ENCODE measurements at places on chromosomes 1 and 21.

DNA sequence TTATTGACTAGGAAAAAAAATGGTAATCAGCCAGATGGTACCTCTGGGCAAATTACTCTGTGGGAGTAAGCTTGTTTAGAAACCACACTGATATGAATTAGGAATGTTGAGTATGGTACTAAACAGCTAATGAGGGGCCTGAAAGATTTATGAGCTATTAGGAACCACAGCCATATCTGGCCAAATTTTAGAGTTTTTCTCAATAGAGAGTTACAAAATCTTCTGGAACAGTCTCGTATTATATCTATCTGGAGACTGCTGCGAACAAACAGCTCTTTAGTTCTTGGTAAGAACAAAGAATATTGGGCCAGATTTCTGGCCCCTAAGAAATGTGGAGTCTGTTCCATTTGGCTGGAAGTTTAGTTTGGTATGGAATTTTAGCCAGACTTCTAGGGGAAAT, 4.9 kb upstream of the PODN start:
- peaks cover 35% of the 10 kb centered on the region for H3K27me3 ChIP-seq
- DNase-seq, result no peak

DNA sequence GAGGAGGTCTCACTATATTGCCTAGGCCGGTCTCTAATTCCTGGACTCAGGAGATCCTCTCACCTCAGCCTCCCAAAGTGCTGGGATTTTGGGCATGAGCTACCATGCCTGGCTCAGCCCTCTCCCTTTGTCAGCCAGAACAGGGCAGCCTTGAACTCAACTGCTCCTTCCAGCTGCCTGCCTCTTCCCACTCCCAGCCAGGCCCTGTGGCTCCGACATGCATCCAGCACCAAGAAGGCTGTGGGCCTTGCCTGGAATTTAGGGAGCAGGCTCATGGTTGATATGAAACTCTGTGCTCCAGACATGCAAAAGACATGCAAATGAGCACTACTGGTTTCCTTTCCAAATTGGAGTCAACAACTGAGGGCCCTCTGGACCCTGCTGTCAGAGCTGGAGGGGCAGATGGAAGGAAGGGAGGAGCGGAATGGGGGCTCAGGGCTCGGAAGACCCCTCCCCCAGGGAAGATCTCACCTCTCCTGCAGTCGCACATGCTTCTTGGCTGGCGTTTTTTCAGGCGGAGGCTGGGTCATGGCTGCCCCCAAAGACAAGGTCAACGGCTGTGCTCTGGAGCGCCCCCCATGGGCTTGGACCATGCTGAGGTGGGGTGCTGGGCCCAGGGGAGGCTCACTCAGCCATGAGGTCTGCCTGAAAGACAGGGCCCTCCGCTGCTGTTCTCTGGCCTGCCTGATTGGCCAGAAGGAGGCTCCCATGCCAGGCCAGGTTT, 1.4 kb downstream of the PTPN7 start:
- peak overlapping the region; percentile 98 for H3K4me3 ChIP-seq
- H3K4me1 ChIP-seq, result peaks cover 82% of the 10 kb centered on the region
- peak; percentile 58 for DNase-seq
- H3K27me3 ChIP-seq, result no peaks in the 10 kb centered on the region
- H3K36me3 ChIP-seq, result peaks cover 61% of the 10 kb centered on the region

DNA sequence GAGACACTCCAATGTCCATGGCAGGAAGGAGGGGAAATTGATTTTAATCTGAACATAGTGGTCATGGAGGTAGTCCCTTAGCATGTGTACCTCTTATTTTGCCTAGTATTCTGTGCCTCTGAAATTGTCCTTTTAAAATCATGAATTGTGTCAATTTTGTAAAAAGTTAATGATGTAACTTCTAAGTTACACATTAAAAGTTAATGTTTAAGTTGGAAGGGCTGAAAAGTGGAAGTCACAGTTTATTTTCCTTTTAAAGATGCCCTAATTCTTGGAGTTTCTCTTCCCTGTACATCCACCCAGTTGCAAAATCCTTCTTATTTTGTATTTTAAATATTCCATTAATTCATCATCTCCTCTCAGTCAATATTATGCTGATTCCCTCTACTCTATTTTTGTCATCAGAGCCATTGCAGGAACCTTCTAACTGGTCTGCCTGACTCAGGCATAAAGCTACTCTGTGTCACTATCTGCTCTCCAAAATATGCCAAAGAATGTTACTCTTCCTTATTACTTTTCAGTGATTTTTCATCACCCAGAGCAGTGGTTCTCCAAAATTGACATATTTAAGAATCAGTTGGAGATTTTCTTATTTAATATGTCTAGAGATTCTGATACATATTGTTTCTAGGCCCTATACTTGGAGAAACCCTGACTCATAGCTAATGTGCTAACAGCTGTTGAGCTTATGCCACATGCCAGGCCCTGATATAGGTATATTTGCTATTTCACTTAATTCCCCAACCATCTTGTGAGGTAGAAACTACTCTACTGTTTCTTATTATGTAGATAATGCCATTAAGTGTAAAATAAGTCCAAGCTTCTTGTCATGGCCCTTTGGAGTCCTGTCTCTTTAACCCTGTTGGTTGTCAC, 5.1 kb downstream of the HOOK1 start:
- H3K27ac ChIP-seq, result no peak overlapping the region
- DNase-seq, result no peak
- H3K4me3 ChIP-seq, result no peak overlapping the region
- H3K36me3 ChIP-seq, result no peaks in the 10 kb centered on the region

DNA sequence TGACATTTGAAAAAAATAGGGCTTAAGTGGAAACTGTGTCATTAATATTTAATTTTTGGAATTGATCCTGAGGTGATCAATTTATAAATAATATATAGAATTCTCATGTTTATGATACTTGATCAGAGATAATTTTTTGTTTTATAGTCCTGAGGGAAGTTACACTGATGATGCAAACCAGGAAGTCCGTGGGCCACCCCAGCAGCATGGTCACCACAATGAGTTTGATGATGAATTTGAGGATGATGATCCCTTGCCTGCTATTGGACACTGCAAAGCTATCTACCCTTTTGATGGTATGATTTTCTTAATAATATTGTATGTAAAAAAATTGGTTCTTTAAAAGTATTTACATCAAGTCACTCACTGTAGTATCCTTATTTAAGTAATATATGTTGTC, 101.2 kb downstream of the FNBP1L start:
- no peak for DNase-seq
- no peaks in the 10 kb centered on the region for H3K4me1 ChIP-seq
- no peaks in the 10 kb centered on the region for H3K36me3 ChIP-seq

GRCh38 chr1:76562292-76562691, 305.0 kb upstream of the ST6GALNAC5 start:
- DNase-seq, result no peak
- no peak overlapping the region for H3K27ac ChIP-seq
- no peaks in the 10 kb centered on the region for H3K4me1 ChIP-seq
- no peaks in the 10 kb centered on the region for H3K27me3 ChIP-seq
- no peaks in the 10 kb centered on the region for H3K36me3 ChIP-seq
- no peak overlapping the region for H3K4me3 ChIP-seq

GRCh38 chr21:44923480-44924084, 2.9 kb upstream of the ITGB2 start:
- peak overlapping the region; percentile 100 for H3K4me3 ChIP-seq
- DNase-seq, result no peak
- no peaks in the 10 kb centered on the region for H3K27me3 ChIP-seq
- peaks cover 44% of the 10 kb centered on the region for H3K36me3 ChIP-seq

GRCh38 chr1:228497817-228498216, 10.6 kb downstream of the RNF187 start:
- no peak overlapping the region for H3K27ac ChIP-seq
- H3K27me3 ChIP-seq, result no peaks in the 10 kb centered on the region
- DNase-seq, result no peak
- H3K4me1 ChIP-seq, result peaks cover 41% of the 10 kb centered on the region
- H3K4me3 ChIP-seq, result no peak overlapping the region

DNA sequence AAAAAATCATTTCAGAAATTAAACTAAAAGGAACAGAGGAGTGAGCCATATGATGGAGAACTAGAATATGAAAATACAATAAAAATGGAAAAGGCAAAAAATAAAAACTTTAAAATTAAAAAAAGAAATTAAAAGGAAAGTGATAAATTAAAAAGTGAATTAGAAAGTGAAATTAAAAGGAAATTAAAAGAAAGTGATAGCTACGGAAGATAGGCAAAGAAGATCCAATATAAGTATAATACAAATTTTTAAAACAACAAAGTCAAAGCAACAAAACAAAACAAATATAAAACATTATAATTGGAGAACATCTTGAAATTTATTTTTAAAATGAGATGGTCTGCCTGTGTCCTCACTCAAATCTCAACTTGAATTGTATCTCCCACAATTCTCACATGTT, 165.8 kb downstream of the GPATCH2 start:
- peaks cover 10% of the 10 kb centered on the region for H3K36me3 ChIP-seq
- no peak overlapping the region for H3K27ac ChIP-seq
- no peak overlapping the region for H3K4me3 ChIP-seq
- H3K27me3 ChIP-seq, result no peaks in the 10 kb centered on the region

DNA sequence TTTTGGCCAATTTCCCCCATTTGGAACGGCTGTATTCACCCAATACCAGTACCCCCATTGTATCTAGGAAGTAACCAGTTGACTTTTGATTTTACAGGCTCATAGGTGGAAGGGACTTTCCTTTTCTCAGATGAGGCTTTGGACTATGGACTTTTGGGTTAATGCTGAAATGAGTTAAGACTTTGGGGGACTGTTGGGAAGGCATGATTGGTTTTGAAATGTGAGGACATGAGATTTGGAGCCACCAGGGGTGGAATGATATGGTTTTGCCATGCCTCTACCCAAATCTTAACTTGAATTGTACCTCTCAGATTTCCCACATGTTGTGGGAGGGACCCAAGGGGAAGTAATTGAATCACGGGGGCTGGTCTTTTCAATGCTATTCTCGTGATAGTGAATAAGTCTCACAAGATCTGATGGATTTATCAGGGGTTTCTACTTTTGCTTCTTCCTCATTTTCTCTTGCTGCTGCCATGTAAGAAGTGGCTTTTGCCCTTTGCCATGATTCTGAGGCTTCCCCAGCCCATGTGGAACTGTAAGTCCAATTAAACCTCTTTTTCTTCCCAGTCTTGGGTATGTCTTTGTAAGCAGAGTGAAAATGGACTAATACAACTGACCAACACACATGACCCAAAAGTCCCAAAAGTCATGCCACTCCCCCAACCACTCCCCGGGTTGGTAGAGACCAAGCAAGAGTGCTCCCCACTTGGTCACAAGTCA, 35.4 kb upstream of the ZNF496 start:
- H3K27me3 ChIP-seq, result peaks cover 4% of the 10 kb centered on the region
- no peaks in the 10 kb centered on the region for H3K4me1 ChIP-seq
- H3K36me3 ChIP-seq, result no peaks in the 10 kb centered on the region
- no peak for DNase-seq
- no peak overlapping the region for H3K27ac ChIP-seq
- H3K4me3 ChIP-seq, result no peak overlapping the region

GRCh38 chr1:187092104-187092503, 263.4 kb downstream of the PLA2G4A start:
- peaks cover 4% of the 10 kb centered on the region for H3K36me3 ChIP-seq
- H3K27me3 ChIP-seq, result no peaks in the 10 kb centered on the region
- DNase-seq, result no peak

DNA sequence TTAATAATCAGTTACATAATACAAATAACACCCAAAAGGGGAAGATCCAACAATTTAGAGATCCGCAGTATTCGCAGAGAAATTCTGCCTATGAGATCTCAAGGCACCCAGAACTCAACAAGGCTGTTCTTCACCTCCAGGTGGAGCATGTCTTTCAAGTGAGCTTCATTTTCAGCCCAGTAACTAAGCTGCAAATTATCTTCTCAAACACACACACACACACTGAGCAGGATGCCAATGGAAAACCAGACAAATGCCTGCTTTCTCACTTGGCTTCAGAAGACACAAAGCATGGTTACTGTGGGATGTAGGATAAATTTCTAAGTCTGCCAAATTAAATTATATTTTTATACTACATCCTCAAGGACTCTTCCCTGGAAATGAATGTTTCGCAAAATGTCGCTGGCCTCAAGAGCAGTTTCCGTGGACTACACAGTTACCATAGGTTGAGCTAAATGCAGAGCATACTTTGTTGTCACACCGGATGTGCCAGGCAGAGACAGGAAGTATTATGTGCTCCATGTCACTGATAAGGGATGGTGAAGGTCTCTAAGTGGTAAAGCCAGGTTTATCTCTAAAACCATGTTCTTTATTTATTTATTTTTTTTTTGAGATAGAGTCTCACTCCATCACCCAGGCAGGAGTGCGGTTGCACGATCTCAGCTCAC, 30.3 kb downstream of the UBR4 start:
- peaks cover 30% of the 10 kb centered on the region for H3K4me1 ChIP-seq
- H3K27me3 ChIP-seq, result no peaks in the 10 kb centered on the region
- H3K36me3 ChIP-seq, result peaks cover 77% of the 10 kb centered on the region
- peak overlapping the region; percentile 66 for H3K27ac ChIP-seq

DNA sequence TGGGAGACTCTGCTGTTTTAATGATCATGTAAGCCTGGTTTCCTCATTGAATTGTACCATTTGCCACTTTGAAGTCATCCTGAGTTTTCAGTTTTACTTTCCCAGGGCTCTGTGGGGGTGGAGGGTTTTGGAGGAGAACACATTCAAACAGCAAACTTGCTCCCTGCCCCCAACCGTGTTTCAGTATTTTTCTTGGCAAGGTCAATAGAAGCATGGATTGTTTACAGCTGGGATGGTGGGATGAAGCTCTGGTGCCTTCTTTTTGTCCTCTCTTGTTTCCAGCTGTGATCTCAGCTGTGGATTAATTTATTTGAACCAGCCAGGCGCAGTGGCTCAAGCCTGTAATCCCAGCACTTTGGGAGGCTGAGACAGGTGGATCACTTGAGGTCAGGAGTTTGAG, 54.3 kb upstream of the SERBP1 start:
- H3K27ac ChIP-seq, result no peak overlapping the region
- no peaks in the 10 kb centered on the region for H3K36me3 ChIP-seq
- no peaks in the 10 kb centered on the region for H3K4me1 ChIP-seq
- no peak overlapping the region for H3K4me3 ChIP-seq
- H3K27me3 ChIP-seq, result no peaks in the 10 kb centered on the region

GRCh38 chr1:42747125-42747524, 7.1 kb upstream of the CLDN19 start:
- H3K36me3 ChIP-seq, result peaks cover 32% of the 10 kb centered on the region
- no peak overlapping the region for H3K27ac ChIP-seq
- DNase-seq, result peak; percentile 32
- no peaks in the 10 kb centered on the region for H3K27me3 ChIP-seq
- no peak overlapping the region for H3K4me3 ChIP-seq
